Activated naive CD4-positive, alpha-beta T cell (primary cell): ENCODE measurements at places on chromosomes 2 and 18.

DNA sequence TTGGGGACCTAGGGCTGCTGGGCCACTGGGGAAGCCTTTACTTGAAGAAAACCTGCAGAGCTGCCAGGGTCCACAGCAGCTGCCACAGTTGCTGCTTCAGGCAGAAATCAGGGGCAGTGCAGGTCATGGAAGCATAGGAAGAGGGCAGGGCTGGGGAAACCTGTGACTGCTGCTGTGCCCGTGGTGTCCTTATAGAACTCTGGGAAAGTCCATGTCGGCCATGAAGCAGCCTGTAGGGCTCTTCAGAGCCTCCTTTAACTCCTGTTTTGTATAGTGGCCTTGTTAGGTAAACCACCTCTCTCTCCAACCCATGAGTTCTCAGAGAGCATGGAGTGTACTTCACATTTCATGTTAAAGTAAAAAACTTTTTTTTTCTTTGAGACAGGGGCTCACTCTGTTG lies 62.1 kb downstream of the SMAD4 start:
- no peak for DNase-seq

- no peak for DNase-seq
Measured at GRCh38 chr2:47404356-47404755, 1.4 kb downstream of the MSH2 start.

- no peak for DNase-seq
Measured at GRCh38 chr2:190856985-190857384, 23.6 kb upstream of the GLS start.

- DNase-seq, result no peak
Measured at GRCh38 chr2:28345619-28346018, 47.0 kb upstream of the FOSL2 start.

GRCh38 chr2:96823198-96823597 lies 7.1 kb downstream of the CNNM3 start:
- no peak for DNase-seq

GRCh38 chr2:167689444-167689843 lies 558.0 kb downstream of the STK39 start:
- DNase-seq, result no peak

GRCh38 chr2:143344780-143345179 lies 215.6 kb downstream of the ARHGAP15 start:
- DNase-seq, result no peak

DNA sequence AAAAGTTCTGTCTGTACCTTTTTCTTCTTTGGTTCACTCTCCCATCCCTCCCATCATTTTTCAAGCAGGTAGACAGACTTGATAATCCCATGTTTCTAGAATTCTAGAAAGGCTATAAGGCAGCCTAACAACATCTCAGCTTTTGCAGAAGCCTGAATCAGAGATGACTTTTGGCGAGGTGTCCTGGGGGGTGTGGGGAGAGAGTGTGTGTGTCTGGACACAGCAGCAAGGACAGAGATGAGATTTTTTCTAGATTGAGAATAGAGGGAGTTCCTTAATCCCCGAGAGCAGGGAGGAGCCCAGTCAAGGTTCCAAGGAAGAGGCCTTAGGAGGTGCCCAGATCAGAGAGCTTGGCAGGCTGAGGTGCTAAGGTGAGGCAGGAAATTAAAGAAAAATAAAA lies 22.0 kb upstream of the LAPTM4A start:
- no peak for DNase-seq

DNA sequence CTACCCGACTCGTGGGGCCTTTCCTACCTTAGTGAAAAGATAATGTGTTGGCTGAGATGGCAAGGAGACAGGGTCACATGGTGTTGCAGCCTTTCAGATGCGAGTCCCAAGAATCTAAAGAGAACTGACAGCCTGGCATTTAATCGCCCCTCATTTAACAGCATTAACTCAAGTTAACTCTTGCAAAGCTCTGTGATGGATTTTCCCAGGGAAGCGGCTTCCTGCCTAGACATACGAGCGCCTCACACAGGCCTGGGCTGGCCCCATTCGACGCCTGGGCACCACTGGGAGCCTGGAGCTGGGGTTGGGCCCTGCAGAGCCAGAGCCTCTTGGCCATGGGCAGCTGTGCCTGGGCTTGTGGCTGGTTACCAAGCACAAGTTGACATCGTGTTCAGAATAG lies 140.8 kb downstream of the SEPTIN10 start:
- no peak for DNase-seq

DNA sequence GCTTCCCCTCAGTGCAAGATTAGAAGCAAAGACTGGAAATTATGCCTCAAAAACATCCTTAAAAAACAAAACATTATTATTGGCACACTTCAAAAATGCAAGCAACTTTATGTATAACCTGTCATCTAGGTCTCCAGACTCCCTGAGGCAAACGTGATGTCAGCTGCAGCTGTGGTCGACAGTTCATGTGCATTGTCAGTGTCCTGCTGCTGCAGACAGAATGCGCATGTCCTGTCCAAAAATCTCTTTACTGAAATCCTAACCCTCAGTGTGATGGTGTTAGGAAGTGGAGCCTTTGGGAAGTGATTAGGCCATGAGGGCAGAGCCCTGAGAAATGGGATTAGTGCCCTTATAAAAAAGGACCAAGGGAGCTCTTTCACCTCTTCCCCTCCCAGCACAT lies 126.9 kb downstream of the CYRIA start:
- DNase-seq, result no peak

DNA sequence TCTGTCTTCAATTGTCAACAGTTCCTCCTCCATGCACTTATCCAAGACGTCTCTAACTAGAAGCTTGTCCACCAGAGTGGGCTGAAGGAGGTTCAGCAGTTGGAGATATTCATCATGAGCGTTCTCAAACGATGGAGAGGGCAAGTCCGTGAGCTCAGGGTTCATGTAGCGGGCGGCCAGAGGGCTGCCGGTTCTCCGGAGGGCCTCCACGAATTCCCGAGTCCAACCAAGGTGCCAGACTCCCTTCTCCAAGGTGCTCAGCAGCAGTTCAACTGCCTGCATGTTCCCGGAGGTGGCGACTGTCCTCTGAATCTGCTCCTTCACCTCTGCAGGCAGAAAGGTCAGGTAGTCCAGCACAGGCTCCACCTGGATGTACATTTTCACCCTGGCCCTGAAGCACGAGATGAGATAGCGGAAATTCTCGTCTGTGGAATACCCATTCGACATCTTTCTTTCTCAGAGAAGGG lies 590 bp downstream of the IFIH1 start:
- no peak for DNase-seq

- no peak for DNase-seq
Measured at GRCh38 chr2:109226622-109227021, 97.6 kb downstream of the SH3RF3 start.
